DMS79 treated with DMSO at 0.1 percent for 48 hours (cell line): ENCODE measurements at places on chromosomes 4 and X.

DNA sequence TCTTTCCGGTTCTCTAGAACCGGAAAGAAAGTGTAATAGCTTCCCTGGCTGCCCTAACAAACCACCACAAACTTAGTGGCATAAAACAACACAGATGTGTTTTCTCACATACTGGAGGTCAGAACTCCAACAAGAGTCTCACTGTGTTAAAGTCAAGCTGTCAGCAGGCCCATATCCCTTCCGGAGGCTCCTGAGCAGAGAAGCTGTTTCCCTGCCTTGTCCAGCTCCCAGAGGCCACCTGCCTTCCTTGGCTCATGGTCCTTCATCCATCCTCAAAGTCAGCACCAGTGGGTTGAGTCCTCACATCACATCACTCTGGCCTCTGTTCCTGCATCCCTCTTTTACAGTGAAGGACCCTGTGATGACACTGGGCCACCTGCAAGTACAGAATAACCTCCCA, 49.8 kb upstream of the HMX1 start:
- no peak for DNase-seq

GRCh38 chrX:121496966-121497365, 449.6 kb downstream of the GLUD2 start:
- no peak for DNase-seq

DNA sequence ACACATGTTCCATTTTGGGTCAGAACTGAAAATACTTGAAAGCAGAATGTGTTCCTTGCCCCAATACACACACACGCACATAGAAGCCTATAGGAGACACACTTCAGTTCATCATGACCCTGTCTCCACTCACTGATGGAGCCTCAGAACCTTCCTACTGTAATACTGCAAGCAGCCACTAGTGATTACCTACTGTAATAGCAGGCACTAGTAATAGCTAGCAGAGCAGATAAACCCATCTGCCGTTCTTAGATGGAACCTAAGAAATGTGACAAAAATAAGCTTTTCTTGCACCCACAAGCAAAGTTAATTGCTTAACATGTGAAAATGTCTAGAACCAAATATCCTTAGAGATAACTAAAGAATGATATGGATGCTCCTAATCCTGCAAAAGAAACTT, 13.6 kb downstream of the AMTN start:
- no peak for DNase-seq

GRCh38 chrX:153641627-153642026, 5.4 kb upstream of the DUSP9 start:
- no peak for DNase-seq

DNA sequence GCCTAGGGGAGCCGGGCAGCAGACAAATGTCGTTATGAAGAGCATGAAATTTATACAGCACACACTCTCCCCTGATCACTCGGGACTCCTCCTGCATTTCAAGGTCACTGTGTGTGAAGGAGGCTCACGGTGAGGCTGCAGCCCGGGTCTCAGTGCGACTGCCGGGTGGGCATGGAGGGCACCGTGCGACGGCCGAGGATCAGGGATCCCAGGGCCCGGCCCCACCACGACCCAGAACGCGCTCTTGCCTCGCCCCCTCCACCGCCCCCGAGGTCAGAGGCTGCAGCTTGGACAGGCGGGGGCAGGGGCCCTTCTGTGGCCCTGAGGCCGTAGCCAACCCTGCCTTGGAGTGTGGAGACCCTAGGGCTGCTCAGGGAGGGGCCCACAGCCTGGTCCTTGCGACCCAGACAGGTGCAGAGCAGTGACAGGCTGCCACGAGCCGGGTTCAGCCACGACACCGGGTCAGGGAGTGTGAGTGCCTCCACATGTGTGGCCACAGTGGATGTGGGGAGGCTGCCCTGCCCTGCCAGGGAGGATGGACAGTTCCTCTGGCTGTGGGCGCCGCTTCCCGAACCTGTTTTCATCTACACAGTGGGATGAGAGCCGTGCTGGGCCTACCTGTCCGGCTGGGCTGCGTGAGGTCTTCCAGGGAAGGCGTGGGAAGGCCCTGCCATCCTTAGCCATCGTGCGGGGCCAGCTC, 89.3 kb upstream of the NKX1-1 start:
- no peak for DNase-seq

DNA sequence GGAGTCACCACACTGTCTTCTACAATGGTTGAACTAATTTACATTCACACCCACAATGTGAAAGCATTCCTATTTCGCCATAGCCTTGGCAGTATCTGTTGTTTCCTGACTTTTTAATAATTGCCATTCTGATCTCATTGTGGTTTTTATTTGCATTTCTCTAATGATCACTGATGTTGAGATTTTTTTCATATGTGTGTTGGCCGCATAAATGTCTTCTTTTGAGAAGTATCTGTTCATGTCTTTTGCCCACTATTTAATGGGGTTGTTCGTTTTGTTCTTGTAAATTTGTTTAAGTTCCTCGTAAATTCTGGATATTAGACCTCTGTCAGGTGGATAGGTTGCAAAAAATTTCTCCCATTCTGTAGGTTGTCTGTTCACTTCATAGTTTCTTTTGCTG, 519.1 kb downstream of the STPG2 start:
- no peak for DNase-seq

DNA sequence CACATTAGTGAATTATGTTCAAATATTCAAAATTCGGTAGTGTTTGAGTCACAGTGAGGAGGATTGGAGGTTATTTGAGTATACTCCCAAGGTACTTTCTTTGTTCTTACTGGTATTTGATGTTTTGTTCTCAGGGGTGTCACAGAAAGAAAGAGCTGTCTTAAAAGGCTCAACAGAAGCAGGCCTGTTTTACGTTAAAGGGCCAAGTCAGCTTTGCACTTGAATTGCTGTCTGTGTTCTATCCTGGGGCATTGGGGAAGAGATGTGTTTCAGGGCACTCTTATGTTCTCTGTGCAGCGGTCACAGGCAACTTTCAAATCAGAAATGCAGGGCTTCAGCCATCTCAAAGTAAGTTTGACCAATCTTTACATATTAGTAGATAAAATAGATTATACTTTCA, 1113.1 kb upstream of the LCORL start:
- DNase-seq: no peak
